ENCODE measurements at places on chromosomes 13 and 19.
A peak's percentile ranks its signal among the peaks of the same experiment; 100 is the strongest.

DNA sequence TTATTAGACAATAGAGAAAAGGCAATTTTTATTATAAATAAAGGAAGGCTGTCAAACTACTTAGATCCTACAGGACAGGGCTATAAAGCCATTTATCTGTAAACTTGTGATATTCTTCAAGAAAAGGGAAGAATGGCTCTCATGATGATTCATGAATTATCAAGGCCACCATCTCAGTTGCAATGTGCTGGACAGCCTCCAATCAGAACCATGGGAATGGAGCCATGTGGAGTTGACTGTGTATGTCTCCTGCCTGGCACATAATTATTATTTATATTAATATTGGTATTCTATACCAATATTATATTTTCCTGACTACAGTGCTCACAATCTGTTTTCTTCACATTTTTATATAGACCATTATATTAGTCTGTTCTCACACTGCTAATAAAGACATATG, 560.5 kb upstream of the MIR17HG start:
- no peak for DNase-seq

DNA sequence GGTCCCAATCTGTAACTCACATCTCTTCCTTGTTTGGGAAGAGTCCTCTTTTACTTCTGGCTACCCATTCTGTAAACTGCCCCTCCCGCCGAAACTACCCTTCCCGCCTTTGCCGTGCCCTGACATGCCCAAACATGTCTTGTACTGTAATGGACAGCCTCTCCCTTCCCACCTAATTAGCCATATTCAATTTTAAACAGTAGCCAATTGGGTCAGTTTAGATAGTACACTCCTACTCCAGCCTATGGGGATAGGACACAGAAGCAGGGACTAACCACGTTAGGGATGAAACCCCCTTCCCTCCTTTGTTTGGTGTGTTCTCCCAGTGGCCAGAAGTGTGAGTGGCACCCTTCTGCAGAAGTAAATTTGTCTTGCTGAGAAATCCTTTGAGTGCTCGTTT, 34.2 kb downstream of the SACS start:
- DNase-seq, result no peak

- DNase-seq, result no peak
Observed at GRCh38 chr13:42364613-42365000, 92.7 kb downstream of the AKAP11 start.

- DNase-seq, result no peak
Observed at GRCh38 chr13:108225440-108225839, 7.2 kb downstream of the ABHD13 start.

DNA sequence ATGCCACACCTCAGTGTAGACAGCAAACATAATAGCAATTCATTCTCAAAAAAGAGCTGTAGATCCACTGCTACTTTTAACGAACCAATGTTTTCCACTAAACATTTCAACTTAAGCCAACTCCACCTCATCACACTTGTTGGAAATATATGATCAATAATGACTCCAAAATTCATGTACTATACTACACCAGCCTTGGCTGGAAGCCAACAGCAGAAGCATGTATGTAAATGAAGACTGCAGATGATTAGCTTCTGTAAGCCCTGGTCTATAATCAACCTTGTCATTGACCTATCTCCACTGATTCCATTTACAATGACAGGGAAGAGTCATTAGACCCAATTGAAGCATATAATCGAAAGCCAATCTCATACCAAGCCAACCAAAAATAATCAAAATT, 71.7 kb downstream of the STK24 start:
- DNase-seq, result no peak

GRCh38 chr13:98845742-98846141, 93.3 kb upstream of the SLC15A1 start:
- no peak for DNase-seq

GRCh38 chr13:50198508-50198907, 183.3 kb downstream of the KCNRG start:
- peak; percentile 13 for DNase-seq

DNA sequence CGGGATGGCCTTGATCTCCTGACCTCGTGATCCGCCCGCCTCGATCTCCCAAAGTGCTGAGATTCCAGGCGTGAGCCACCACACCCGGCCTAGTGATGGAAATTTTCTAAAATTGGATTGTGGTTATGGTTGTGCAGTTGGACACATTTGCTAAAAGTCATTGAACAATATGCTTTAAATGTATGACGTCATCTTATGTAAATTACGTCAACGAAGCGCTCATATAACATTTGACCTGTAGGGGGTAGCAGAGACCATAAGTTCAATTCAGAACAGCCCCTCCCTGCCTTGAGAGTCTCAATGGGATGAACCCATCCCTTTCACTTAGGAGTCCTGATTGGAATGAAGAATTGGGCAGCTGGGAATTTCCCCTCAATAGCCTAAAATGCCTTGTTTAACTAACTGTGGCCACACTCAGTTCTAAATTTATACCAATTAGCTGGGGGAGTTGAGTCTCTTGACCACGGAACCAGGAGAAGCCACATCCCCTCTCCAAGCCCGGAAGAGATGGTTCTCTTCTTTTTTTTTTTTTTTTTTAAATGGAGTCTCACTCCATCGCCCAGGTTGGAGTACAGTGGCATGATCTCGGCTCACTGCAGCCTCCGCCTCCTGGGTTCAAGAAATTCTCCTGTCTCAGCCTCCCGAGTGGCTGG, 15.2 kb upstream of the TLE6 start:
- DNase-seq, result peak; percentile 78

DNA sequence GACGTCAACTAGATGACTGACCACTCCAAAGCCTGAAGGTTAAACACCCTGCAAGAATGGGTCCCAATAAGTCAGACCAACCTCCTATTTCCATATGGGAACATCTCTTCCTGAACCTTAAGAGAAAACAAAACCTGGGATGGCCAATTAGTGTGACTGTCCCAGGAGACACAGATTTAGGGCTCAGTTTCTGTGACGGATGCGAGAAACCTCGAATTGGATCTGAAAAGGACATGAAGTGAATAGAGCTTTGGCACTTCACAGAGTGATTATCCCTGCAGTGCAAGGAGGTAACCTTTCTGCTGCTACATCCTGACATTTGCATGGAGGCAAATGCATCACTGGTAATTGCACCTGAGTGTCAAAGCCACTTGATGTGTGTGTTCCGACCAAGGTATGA, 442.2 kb upstream of the KLF12 start:
- no peak for DNase-seq
